ENCODE measurements at places on chromosomes 13 and 19. TPM values are rescaled to one million over a fixed set of nuclear protein-coding genes. Genes with fewer than 3 reads are reported as not detected.

The NCR1 gene
- total RNA-seq, result not detected

The ZNF534 gene
- not detected for total RNA-seq

The LHB gene
- 0.25 TPM for total RNA-seq

The BRSK1 gene
- total RNA-seq, result 0.52 TPM

The WTIP gene
- total RNA-seq, result 38.0 TPM

The IL12RB1 gene
- not detected for total RNA-seq

The ZNF793 gene
- 3.0 TPM for total RNA-seq

The ZNF850 gene
- total RNA-seq, result 3.1 TPM

The LRRC8E gene
- 14.8 TPM for total RNA-seq

The MYCBP2 gene
- 86.5 TPM for total RNA-seq

The MYPOP gene
- 0.69 TPM for total RNA-seq

The PRODH2 gene
- 0.20 TPM for total RNA-seq

The RFX1 gene
- total RNA-seq, result 11.6 TPM

The CFD gene
- total RNA-seq, result 3.1 TPM

The C1QTNF9 gene
- total RNA-seq, result not detected

The GAPDHS gene
- not detected for total RNA-seq

The IZUMO4 gene
- total RNA-seq, result 0.89 TPM

The LPAR6 gene
- total RNA-seq, result 6.9 TPM
